CD8-positive, alpha-beta T cell (primary cell): ENCODE measurements at places on chromosomes 2 and 18.
A peak's percentile ranks its signal among the peaks of the same experiment; 100 is the strongest.

GRCh38 chr2:204183608-204184007 lies 247.0 kb downstream of the ICOS start:
- DNase-seq = no peak

DNA sequence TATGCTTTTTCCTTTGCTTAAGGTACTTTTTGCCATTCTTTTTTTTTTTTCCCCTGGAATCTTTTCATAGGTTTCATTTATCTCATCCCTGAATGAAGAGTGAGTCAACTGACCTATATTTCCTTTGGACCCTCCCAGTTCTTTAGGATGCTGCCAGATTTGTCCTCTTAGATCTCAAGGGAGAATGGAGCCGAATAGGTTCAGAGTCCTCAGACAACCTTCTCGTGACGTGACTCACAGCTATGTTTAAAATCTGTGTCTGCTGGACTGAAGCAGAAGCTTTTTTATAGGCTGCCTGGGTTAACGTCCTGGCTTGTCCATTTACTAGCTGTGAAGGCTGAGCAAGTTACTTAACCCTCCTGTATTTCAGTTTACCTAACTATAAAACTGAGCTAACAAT lies 358.6 kb downstream of the DLGAP1 start:
- no peak for DNase-seq

DNA sequence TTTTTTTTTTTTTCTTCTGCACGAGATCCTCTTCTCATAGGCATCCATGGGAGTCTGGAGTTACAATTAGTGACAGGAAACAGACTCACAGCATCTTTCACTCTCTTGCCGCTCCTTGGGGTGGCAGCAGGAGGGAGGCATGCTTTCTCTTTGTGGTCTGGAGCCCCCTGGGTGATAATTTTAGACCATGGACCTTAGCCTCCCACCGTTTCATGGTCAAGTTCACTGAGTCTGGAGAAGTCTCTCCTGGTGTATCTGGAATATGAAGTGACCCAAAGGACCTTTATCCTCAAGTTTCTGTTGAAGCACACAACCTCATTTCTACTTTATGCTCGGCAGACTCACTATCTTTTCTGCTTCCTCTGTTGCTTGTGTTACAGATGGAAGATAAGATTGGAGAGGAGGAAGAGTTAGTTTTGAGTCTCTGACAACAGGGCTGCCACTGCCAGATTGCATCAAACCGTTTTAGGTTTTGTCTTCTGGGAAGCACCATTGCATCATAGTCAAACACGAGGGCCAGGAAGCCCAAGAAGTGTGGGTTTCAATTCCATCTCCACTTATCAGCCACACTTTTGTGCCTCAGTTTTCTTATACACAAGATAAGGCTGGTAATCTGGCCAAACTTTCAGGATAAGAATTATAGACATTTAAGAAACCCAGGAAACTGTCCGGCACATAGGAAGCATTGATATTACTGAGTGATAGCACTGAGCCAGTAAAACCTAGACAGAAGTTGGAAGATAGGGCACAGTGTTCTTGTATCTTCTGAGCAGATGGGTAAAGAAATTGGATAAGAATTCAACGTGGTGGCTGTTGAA lies 62.3 kb downstream of the ADCYAP1 start:
- DNase-seq = no peak

DNA sequence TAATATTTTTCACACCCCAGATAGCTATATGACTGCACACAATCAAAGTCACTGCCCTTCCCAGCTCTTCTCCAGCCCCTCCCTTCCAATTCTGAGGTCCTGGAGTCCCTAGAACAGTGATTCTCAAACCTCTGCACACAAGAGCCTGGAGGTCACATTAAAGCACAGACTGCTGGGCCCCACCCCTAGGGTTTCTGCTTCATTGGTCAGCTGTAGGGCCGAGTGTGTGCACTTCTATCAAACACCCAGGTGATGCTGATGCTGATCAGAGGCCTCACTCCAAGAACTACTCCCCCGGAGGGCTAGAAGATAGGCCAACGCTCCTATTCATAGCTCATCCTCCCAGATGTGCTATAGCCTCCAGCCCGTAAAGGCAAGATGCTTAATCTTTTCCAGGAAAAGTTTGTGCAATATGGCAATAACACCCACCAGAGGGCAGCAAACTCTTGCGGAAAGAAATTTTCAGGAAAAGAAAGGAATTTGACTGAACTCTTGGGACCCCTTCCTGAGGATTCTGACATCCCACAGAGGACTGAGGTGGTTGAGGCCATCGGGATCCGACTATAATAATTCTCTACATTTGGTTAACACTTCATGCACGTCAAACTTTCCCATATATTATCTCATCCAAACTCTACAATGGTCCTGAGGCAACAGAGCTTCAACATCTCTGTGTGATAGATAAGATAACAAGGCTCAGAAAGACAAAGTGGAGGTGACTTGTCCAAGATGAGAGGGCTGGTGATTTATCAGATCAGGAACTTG lies 194.2 kb upstream of the PKDCC start:
- no peak for DNase-seq

DNA sequence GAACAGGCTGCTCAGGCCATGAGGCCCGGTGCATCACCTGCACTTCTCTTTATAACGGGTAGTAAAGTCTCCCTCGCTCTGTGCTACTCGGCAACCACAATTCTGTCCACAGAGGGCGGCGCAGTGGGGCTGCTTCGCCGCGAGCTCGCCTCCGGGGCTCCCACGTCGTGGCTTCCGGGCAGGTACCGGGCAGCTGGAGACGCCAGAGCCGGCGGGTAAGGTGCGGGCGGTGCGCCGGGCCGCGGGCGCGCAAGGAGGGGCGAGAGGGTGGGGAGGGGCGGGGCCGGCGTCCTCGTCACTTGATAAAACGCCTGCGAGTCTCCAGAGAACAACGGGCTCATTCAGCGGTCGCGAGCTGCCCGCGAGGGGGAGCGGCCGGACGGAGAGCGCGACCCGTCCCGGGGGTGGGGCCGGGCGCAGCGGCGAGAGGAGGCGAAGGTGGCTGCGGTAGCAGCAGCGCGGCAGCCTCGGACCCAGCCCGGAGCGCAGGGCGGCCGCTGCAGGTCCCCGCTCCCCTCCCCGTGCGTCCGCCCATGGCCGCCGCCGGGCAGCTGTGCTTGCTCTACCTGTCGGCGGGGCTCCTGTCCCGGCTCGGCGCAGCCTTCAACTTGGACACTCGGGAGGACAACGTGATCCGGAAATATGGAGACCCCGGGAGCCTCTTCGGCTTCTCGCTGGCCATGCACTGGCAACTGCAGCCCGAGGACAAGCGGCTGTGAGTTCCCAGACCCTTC lies at the start of gene ITGA6:
Gene ITGA6 (plus strand): TSS at position 331 of the 734 bp plus-strand sequence.
- peak; percentile 62 for DNase-seq

DNA sequence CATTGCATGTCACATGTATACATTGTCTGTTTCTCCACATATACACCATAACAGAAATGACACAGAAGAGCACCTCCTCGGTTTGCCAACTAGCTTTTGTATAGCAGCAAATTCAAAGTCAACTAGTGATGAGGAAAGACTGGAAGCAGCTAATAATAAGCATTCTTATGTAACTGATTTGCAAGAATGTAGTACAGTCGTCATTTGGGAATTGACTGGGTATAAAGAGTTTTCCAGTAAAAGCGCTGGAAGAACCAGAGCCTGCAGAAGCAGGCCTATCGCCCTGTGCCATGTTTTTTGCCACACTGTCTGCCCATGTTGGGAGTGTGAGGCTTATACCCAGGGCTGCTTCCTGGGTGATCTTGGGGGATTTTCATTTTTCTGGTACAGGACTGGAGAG lies 310.6 kb downstream of the GBX2 start:
- DNase-seq = no peak

DNA sequence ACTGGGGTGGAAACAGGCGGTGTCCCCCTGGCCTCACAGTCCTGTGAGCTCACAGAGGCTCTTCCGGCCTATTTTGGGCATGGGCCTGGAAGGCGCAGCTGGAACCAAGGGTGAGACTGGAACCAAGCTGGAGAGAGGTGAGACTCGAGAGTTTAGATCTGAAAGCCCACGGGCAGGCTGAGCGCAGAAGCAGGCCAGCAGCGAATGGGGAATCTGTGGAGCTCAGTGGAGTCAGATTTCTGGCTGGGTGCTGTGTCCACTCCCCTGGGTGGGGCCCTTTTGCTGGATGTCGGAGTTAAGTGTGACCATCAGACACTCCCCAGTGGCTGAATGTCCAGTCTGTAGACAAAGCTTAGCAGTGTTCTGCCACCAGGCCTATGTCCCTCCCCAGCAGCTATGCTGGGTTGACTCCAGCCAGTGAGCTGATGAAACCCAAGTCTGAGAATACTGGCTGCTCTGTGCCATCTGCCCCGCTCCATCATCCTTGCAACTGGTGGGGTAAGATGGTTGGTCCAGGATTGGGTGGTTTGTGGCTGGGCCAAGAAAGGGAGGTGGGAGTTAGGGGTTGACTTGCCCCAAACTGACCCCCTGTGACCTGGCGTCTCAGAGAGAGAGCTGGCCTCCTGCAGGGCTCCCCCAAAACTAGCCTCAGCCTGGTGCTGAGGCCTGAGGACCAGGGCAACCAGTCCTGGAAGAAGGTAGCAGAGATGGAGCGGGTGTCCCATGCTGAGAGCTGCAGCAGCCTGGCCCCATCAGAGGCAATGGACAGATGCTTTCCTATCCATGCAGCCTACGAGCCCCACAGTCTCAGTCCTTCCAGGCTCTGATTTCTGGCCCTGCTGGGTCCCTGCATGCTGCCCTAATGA lies 34.4 kb downstream of the CYP26B1 start:
- no peak for DNase-seq

GRCh38 chr18:32189790-32190189 lies at the start of gene MEP1B:
MEP1B (plus strand) TSS chr18:32190039; CDS start chr18:32190071, 32 bp downstream.
- DNase-seq = no peak
